ENCODE measurements at places on chromosomes 3 and 15.
A peak's percentile ranks its signal among the peaks of the same experiment; 100 is the strongest.

- no peak for DNase-seq
Measured at GRCh38 chr15:22978691-22979237, 1.4 kb downstream of the CYFIP1 start.

GRCh38 chr3:50251220-50251619, 15.2 kb downstream of the GNAI2 start:
- DNase-seq = peak; percentile 44

DNA sequence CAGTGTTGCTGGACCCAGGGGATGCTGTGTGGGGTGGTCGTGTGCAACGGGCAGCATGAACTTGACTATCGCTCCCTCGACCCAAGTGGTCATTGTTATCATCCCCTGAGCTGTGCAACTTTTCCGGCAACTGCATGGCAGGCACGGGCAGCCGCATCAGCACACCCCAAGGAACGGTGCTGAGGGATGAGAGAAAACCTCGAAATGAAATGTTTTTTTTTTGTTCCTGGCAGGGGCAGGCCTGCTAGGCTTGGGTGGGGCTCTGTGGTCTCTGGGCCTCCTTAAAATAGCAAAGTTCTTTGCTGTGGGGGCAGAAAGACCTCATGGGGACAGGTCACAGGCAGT, 51.4 kb downstream of the CORO2B start:
- no peak for DNase-seq

- DNase-seq = no peak
Measured at GRCh38 chr3:112038863-112039262, 4.3 kb downstream of the TMPRSS7 start.

GRCh38 chr3:159080256-159080655, 278.4 kb downstream of the MFSD1 start:
- DNase-seq = no peak

DNA sequence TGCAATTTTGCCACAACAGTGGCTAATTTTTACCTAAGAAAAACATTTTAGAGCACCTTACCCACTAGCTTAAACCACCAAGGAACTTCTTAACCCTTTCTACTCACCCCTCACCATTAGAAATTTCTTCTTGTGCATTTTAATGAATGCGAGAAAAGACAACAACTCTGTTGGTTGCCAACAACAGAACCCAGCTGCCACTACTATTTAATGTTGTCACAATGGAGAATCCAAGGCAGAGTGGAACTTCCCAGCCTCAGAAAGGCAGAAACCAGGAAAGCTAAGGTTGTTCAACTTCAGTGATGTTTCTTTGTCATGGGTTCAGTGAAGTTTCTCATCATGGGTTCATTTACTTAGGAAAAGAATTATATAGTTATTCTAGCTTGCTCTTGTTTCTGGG, 325.2 kb upstream of the ARL6 start:
- DNase-seq = no peak

- DNase-seq = no peak
Measured at GRCh38 chr15:83486363-83486762, 39.2 kb downstream of the SH3GL3 start.

GRCh38 chr3:42189001-42189460, 77.0 kb downstream of the CCK start:
- no peak for DNase-seq

GRCh38 chr15:41331281-41331680, 1.1 kb downstream of the OIP5 start:
- no peak for DNase-seq

- no peak for DNase-seq
Measured at GRCh38 chr3:3177861-3178497, 1.5 kb downstream of the CRBN start.

DNA sequence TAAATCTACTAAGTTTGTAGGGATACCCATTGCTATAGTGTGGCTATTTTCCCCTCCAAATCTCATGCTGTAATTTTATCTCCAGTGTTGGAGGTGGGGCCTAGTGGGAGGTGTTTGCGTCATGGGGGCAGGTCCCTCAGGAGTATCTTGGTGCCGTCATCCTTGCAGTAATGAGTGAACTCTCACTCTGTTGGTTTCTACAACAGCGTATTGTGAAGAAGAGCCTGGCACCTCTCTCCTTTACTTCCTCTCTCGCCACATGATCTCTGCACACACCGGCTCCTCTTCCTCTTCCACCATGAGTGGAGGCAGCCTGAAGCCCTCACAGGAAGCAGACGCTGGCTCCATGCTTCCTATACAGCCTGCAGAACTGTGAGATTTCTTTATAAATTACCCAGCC, 34.0 kb upstream of the TRPM1 start:
- DNase-seq = no peak

DNA sequence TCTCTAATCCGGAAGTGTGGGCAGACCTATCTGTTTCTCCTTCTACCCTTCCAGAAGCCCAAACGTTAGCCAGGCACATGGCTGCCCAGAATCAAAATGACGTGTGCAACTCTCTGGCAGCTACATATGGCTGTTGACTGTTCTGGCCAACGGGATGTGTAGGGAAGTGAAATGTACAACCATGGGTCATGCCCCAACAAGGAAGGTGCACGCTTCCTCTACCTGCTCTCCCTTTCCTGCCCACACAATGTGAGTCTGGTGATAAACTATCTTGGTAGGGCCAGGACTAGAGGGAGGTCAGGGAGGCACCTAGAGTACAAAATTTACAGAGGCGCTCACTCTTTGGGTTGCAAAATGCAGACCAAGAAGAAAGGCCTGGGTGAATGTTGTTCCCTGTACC, 495.9 kb upstream of the PROK2 start:
- no peak for DNase-seq

DNA sequence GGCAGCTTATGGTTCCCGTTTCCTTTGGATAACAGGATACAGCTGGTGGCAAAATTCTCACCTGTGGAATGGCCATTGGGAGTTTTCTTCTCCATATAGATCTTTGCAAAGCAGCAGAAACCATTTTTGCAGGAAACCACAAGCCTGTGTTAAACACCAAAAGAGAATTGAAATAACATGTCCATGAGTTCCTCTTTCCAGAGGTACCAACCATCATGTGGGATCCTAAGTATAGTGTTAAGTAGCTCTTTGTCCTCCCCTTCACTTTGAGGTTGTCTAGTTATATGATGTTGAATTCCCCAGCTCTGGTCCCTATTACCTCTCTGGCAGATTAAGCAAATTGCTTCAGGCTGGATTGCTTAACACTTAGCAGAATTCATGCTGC, 94.9 kb downstream of the AKAP13 start:
- DNase-seq = no peak

GRCh38 chr15:96627031-96627568, 296.6 kb downstream of the NR2F2 start:
- no peak for DNase-seq

GRCh38 chr15:99753066-99753465, 19.8 kb upstream of the LYSMD4 start:
- DNase-seq = no peak

- DNase-seq = no peak
Measured at GRCh38 chr3:109819734-109820133, 482.4 kb upstream of the DPPA4 start.

DNA sequence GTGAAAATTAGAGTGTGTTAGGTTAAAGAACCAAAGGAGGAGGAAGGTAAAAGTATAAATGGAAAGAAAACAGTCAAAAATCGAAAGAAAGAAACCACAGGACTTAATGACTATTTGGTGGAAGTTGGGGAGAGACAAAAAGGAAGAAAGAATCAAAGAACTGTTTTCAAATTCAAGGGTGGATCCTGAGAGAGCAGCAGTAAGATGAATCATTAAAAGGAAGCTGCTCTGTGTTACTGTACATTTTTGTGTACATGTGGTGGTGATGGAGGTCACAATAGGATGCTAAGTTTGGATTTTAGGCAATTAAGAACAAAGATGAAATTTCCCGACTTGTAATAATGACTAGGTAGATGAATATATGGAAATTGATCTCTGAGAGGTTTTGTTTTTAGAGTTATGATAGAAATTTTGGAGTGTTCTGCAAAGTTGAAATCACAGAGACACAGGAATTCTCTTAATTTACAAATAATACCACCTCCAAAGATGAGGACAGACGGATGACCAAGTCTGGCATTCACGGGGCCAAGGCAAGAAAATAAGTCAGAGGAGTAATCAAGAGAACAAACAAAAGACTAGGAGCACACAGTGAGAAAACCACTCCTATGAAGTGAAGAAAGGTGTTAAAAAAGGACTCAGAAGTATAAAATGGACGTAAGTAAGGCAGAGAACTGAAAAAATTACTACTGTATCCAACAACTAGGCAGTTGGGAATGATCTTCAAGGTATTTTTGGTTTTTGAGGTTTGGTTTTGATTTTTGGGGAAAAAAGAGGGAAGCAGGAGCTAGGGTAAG, 7.1 kb downstream of the DHX36 start:
- no peak for DNase-seq

DNA sequence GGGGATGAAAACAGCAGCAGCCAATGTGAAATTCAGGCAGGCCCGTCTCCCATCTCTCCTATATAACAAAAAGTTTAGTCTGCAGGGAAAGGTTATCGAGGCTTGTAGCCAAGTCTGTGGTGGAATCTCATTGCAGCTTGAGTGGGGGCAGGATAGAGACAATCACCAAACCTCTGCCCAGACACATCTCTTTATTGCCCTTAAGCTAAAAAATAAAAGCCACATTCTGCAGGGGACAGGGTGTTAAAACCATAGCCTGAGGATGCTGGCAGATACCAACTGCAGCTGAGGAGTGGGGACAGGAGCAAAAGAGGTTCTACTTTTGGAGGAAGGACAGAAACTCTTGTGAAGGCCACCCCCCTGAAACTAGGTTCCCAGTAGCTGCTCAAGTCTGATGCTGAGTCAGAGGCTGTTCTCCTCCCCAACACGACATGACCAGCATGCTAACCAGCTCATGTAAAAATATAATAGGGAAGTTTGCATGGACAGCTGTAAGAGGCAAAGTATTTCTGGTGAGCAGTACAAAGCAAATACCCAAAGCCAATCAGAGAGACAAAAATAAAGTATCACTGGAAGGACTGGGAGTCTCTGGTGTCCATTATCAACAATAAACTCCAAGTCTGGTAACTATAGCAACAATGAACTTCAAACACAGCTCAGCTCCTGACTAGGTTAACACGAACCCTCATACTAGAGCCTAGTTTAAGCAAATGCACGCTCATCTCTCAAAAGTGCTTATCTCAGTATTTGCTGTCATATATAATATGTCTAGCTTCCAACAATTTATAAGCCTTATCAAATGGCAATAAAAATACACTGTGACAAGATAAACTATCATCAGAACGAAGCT, 362.2 kb upstream of the SLCO3A1 start:
- no peak for DNase-seq

DNA sequence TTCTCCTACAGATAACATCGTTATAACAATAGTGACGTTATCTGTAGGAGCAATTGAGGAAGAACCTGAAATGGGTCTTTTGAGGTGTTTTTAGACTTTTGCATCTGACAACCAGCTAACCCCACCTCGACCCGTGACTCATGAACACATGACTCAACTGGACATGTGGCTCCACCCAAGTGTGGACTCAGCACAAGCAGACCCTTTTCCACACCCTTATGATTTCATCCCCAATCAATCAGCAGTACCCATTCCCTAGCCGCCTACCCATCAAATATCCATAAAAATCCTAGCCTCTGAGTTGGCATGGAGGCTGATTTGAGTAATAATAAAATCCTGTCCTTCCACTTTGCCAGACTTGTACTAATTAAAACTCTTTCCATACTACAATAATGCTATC, 255.4 kb downstream of the ARPP21 start:
- DNase-seq = no peak

DNA sequence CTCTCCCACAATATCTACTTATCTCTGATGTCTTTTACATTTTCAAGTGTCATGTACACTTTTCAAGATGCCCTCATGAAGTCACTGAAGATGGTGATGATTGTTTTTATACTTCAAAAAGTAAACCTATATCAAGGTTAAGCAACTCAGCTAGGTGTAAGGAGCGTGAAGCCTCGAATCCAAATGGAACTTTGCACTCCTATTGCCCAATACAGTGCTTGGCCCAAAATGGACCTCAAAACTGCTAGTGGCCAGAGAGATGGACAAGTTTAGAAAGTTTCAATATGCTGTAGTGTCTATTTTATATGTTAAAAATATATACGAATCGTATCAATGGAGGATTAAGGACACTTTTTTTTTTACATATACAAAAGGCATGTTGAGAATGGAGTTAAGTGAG, 167.7 kb downstream of the CHL1 start:
- no peak for DNase-seq

DNA sequence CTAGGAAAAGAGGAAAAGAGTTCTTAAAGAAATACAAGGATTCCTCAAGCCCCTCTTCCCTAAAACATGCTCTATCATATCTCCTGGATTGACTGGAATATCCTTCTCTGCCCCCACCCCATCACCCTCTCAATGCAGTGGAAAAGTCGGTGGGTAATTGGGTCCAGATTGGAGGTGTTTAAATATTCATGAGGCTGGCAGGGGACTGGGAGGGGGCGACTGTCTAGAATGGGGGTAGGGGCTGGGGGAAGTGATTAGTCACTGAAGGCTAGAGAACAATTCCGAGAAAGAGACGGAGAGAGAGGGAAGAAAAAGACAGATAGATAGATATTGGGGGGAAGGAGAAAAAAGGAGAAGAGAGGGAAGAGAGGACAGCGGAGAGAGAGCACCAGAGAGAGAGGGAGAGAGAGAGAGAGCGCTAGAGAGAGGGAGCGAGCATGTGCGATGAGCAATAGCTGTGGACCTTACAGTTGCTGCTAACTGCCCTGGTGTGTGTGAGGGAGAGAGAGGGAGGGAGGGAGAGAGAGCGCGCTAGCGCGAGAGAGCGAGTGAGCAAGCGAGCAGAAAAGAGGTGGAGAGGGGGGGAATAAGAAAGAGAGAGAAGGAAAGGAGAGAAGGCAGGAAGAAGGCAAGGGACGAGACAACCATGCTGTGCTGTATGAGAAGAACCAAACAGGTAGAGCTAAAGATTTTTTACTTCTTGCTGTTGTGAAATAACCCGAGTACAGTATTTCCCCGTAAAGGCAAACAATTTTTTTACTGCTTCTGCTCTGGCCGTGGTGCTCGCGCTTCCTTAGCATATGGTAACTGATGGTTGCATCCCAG, at the start of gene GAP43:
Gene GAP43, plus strand, starts transcription at position 467 of the 825 bp plus-strand sequence. Its CDS starts 180 bp downstream, at position 647.
- DNase-seq = no peak

GRCh38 chr15:77774350-77774749, 141.6 kb upstream of the LINGO1 start:
- no peak for DNase-seq

DNA sequence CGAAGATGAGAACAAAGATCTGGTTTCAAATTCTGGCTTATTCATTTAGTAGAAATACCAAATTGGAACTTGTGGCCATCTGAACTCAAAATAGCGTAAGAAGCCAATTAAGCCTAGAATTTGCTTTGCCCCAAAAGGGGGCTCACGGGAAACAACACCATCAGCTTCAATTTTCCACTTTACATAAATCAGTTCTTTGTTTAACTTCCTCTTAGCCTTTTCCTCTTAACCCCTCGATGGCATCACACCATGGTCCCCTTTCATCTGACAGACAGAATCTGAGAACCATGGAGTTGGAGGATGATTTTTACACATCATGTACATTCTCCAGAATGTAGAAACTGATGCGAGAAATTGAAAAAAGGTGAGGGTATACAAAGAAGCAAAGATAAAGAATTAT, 207.0 kb downstream of the FOXP1 start:
- no peak for DNase-seq

DNA sequence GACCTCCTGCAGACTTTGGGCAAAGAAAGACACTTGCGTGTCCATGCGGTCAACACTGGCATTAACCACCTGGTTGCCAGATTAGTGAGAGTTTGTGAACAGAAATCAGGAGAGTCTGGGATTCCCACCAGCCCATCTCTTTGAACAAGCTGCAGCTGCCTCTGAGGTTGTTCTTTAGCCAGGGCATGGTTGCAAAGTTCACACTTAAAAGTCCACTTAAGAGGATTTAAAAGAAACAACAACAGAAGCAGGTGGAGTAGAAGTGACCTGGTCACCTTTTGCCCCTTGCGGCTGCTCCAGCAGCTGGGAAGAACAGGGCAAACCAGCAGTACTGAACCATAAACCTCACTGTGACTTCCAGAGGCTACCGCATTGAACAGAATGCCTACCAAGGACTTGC, 97.3 kb downstream of the FOXB1 start:
- no peak for DNase-seq
